ENCODE measurements at places on chromosomes 2 and 18.
A peak's percentile ranks its signal among the peaks of the same experiment; 100 is the strongest.

DNA sequence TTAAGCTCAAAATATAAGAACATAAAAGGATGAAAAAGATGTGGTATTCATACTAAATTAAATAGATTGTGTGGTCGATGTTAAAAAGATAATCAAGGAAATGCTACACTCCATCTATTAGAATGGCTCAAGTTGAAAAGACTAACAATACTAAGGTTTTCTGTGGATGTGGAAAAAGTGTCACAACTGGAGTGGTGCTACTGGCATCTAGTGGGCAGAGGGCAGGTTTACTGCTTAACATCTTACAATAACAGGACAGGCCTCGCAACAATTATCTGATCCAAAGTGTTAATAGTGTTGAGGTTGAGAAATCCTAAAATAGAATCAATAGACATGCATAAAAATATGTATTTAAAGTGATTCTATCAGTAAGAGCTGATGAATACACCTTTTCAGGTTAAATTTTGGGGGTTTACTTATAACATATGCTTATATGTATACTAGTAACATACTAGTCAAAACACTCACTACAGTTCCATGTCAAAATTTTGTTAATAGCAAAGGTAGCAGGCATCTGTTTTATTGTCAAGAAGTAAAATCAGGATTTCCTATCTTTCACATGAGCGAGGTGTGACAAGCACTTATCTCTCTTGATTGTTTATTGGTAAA is 91.5 kb upstream of the TMEFF2 start:
- peak; percentile 77 for DNase-seq

GRCh38 chr2:119004602-119005001 is 62.6 kb downstream of the MARCO start:
- no peak for DNase-seq

DNA sequence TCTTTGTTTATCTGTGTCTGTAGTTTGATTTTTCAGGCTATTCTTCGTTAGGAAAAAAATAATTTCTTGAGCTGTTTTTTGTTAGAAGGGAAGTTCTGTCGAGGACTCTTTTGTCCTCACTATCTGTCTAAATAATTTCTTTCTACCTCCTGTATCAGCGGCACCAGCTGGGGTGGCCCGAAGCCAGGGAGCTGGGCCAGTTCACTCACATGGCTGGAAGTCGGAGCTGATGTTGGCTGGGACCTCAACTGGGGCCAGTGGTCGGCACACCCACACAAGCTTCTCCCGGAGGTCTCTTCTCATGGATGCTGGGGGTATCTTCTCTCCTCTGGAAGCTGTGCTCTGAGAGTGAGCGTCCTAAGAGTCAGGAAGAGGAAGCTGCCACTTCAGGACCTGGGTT is 8.0 kb upstream of the PDIA6 start:
- DNase-seq: no peak

GRCh38 chr2:32990556-32990955 is 43.8 kb downstream of the LTBP1 start:
- no peak for DNase-seq

DNA sequence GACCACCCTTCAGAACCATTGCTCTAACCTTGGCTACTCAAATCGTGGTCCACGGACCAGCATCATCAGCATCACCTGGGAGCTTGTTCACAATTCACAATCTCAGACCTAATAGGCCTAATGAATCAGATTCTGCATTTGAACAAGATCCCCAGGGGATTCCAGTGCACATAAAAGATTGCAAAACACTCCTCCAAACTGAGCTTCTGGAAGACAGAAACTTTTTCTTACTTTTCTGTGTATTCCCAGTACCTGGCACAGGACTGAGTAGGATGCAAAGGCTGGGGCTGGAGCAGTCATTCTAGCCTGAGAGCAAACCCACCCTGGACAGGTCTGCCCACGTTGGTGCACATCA is 115.1 kb upstream of the COPS8 start:
- no peak for DNase-seq

GRCh38 chr2:230875347-230876315 is 10.9 kb downstream of the ITM2C start:
- no peak for DNase-seq

- no peak for DNase-seq
Observed at GRCh38 chr2:171139860-171140259, 20.8 kb downstream of the TLK1 start.

GRCh38 chr2:102048465-102048864 is 56.7 kb downstream of the IL1R2 start:
- DNase-seq: no peak

- DNase-seq: no peak
Observed at GRCh38 chr2:126770466-126770865, 114.5 kb downstream of the GYPC start.

DNA sequence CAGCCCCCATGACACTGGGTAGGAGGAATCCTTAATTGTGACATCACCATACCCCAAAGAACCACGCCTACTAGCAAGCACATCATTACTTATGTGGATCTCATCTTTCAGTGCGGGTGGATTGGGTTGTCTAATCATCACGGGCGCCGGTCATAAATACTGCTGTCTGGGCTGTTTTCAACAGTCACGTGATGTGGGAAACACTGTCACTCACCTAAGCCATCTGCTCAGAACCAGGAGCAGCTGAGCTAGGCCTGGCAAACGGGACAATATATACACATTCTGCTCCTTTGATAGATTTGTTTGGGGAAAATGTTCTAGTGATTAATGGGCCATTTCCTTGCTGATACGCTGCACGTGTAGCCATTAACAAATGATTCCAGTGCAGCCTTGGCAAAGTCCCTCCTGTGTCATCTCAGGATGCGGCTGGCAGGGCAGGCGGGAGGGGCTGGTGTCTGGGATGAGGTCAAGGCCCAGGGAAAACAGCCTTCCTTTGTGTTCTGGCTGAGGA is 145.9 kb upstream of the COPS8 start:
- no peak for DNase-seq

GRCh38 chr2:85753525-85754312 is at the start of gene ATOH8:
Gene ATOH8, plus strand, starts transcription at chr2:85753991. Its CDS starts 199 bp downstream, at chr2:85754190.
- peak; percentile 65 for DNase-seq

DNA sequence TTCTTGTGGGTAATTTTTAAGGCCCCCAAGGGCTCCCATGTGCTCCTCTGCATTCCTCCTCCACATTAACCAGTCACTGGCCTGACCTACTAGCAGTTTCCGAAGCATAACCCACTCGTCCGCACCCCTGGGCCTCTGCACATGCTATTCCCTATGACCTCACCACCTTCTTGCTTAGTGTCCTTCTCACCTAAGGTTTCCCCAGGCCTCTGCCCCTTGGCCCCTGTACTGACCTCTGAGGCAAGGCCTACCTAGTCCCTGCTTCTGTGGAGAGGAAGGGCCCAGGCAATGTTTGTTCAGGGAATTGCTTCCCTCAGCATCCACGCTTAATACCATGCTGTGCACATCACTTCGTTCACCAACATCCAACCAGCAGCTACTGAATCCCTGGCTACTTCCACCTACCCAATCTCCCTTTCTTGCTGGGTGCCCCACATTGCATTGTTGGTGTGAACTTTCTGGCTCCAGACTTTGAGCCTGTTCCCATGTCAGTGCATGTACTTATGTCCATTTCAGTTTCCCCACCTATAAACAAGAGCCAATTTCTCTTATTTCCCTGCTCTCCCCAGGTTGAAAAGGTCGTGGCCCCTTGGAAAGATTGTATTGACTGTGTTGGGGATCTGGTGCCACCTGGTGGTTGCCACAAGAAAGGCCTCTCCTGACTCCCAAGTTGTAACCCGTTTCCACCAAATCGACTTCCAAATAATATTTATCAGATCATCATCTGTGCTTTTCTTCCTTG is 19.2 kb upstream of the TMEM177 start:
- DNase-seq: no peak

DNA sequence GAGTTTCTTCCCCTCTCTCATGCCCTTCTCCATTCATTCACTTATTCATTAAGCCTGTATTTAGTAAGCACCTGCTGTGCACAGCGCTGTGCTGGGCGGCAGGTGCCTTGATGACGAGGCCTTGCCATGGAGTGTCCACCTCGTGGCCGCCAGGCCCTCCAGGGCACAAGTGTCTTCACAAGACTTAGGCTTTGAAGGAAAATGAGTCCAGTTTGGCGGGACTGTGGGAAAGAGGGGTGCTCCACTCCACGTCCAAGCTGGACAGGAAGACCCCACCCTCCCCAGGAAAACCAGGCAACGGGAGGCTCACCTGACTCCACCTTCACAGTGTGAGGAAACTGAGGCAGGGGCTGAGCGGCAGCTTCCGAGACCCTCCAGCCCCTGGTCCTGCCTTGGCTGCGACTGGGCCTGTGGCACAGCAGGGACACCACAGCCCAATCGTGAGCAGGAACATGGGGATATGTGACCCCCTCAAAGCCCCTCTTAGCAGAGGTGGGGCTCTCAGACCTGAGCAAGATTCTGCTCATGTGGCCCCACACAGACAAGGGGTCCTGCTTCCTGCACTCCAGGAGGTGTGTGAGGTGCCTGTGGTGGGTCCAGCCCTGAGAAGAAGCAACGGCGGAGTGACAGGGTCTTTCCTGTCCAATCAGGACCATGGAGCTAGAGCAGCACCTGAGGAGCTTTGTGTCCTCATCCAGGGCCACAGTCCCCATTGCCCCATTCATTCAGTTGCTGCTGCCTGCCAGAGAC is 110.3 kb upstream of the ODC1 start:
- no peak for DNase-seq

DNA sequence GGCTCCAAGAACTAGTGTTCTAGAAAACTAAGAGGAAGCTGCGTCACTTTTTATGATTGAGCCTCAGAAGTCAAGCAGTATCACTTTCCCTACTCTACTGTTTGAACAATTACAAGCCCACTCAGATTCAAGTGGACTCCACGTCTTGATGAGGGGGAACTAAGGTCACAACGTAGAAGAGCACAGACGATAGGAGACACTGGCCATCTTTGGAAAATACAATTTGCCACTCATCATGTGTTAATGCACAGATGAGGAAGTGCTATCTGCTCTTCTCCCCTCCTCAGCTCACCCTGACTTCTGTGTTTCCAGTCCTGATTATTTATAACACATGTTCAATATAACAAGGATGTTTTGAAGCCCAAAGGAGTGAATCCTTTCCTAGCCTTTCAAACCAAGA is 76.1 kb upstream of the CYP1B1 start:
- DNase-seq: no peak

DNA sequence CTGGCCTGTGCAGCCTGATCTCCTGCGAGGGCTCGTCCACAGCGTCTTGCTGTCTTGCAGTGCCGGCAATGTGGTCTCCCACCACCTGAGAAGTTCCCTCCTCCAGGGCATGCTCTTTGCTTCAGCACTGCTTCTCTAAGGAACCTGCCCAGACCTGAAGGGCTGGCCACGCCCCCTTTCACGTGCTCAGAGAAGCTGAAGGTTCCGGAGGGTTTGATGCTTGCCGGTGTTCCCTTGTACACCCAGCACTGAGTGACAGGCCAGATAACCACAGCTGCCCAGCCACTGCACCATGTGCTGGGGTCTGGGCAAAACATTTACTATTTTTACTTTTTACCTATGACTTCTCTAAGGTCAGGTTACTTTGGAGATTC is 1.7 kb upstream of the POLR2D start:
- no peak for DNase-seq

DNA sequence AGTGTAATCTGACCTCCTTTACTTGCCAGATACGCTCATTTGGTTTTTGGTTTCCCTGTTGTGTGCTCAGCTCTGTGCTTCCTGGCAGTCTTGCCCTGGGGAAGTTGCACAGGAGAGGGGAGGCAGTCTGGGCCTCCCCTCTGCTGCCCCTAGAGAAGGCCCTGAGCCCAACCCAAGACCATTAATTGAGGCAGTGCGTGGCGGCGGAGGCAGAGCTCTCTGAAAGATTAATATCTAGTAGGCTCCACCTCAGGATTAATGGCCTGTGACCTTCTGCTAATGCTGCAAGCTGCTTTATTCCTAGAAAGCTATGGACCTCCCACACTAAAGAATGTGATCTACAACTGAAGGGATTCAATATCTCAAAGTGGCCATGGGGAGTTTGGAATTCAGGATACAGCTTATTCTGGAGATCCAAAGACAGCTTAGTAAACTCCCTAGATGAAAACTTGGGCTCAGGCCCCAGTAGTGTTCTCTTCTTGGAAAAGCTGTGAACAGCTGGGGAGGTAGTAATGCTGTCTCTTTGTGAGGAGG is 41.4 kb upstream of the MAPRE2 start:
- DNase-seq: peak; percentile 11

DNA sequence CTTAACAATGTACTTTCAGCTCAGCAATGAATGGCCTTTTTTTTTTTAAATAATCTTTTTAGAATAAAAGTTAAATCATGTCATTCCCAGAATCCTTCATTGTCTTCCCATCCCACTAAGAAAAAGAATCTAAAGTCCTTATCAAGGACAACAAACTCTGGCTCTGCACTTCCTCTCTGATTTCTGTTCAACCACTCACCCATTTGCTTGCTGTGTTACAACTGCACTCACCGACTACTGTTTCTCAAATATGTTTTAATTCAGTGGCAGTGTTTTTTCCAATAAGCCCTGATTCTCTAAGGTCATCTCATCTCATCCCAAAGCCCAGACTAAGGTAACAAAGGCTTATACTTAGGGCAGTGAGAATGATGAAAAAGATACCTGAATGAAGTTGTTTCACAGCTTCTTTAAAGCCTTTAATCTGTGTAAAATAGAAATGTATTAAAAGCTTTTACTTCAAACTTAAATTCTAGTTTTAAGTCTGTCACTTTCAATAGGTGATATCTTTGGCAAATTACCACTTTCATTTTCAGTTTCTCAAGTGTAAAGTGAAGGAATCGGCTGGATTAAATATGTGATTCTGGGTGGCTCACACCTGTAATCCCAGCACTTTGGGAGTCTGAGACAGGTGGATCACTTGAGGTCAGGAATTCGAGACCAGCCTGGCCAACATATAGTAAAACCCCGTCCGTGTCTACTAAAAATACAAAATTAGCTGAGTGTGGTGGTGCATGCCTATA is 87.6 kb downstream of the RBBP8 start:
- DNase-seq: no peak

DNA sequence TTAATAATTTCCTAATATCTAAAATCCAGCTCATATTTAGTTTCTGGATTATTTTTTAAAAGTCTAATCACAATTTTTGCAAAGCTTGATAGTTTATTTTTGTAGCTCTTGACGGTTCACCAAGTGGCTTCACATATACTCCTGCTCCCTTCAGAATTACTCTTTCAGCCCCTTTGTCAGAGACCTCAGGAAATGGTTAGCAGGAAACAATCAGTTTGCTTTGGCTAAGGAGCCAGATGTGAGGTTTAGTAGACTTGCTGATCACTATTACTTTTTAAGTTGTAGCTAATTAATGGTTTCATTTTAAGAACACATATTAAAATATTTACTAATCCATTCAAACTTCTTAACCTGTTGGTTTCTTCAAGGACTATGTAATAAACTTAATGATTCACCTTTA is 2.3 kb downstream of the RBBP8 start:
- no peak for DNase-seq

GRCh38 chr18:8928847-8929780 is 173.4 kb upstream of the NDUFV2 start:
- no peak for DNase-seq

- no peak for DNase-seq
Observed at GRCh38 chr18:8822643-8823042, 117.3 kb downstream of the MTCL1 start.

DNA sequence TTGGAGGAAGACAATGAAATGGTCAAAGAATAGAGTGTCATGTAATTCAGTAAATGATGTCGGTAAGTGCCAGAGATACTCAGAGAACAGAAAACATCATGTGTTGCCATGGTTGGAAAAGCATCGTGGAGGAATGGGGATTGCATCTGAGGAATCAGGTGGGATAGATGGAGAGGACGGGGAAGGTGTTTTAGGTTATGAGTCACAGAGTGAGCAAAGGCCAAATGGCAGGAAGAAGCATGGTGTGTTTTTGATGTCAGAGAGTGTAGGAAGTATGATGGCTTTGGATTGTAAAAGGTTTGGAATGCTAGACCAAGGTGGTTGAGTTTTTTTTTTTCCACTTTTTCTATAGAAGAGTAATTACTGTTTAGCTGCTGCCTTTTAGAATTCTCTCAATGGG is 27.5 kb upstream of the CD28 start:
- DNase-seq: no peak
